HL-60 (cell line): ENCODE measurements at places on chromosomes 1 and 21.

GRCh38 chr1:8524627-8525157 lies 206.8 kb downstream of the SLC45A1 start:
- DNase-seq: peak; percentile 21

GRCh38 chr1:183411091-183411490 lies 7.1 kb downstream of the NMNAT2 start:
- DNase-seq: no peak

DNA sequence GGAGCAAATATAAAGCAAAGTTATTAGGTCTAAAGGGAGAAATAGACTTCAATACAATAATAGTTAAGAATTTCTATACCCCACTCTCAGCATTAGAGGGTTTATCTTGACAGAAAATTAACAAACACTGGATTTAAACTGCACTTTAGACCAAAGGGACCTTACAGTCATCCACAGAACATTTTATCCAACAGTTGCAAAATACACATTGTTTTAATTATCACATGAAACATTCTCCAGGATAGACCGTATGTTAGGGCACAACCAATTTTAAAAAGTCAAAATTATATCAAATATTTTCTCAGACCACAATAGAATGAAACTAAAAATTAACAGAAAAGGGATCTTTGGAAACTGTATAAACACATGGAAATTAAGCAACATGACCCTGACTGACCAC lies 384.5 kb upstream of the C1orf87 start:
- DNase-seq: no peak

DNA sequence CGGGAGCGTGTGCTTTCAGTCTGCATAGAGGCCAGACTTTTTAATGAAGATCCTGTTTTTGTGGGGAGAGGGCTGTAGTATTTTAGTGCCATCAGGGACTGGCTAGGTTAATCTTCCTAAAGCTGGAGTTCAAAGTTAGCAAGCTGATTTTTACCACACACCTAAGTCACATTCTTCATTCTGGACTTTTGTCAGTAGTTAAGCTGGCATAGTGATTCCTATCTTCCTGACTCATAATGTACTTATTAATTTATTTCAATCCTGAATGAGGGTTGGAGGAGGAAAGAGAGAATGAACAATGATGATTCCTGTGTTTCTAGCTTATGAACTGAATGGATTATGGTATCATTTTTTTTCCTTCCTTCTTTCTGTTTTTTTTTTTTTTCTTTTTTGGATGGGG lies 24.9 kb upstream of the ZNF644 start:
- DNase-seq: no peak

DNA sequence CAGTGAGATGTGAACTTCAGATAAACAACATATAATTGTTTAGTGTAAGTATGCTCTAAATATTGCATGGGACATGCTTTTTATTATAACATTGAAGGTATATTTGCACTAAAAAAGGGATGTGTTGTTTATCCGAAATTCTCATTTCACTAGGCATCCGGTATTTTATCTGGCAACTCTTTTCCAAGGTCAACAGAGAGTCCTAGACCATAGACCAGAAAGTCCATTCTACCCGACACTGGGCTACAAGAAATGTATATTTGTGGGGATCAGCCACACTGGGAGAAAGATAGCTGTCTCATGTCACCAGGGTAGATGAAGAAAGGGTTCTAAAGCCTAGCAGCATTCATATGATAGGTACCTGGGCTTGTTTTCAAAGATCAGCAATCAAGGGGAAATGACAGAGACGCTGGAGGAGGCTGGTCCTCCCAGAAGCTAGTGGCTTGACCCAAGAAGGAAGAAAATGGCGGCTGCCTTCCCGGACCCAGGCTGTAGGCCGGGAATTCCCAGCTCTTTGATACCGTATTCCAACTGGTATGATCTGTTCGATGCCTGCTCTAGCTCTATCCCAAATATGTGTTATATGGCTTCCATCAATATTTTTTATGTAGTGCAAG lies 161.1 kb upstream of the IRF2BP2 start:
- DNase-seq: no peak

DNA sequence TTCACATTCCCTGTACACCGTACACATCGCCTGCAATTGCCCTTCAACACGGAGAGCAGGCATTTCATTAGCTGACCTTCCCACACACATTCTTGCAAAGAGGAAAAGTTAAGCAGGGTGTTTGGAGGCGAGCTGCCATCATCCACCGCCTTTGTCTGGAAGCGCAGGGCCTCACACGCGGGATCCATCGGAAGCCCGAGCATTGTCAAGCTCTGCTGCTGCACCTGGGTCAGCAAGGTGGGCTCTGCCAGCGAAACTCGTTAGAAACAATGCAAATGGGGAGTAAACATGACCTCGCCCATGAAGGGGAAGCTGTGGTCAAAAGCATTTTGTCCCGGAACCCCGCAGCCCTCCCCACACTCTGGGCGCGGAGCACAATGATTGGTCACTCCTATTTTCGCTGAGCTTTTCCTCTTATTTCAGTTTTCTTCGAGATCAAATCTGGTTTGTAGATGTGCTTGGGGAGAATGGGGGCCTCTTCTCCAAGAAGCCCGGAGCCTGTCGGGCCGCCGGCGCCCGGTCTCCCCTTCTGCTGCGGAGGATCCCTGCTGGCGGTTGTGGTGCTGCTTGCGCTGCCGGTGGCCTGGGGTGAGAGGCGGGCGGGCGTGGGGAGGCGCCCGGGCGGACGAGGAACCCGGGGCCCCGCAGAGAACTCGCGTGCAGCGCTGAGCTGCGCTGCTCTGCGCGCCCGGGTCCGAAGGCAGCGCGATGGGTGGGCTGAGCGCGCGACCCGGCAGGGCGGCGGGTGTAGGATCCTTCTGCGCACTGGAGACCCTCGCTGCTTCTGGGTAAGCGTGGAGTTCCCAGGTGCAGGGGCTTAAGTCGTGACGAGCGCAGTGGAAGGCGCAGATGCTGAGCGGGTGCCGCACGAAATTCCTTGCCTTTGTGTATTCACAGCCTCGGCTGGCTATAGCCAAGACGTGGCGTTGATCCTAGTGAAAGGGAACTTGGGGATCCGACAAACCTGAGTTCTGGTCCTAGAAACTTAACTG lies at the start of gene CR1:
Gene CR1, plus strand, starts transcription at position 357 of the 992 bp plus-strand sequence. Its CDS starts 111 bp downstream, at position 468.
- DNase-seq: peak; percentile 43
